ENCODE measurements at places on chromosomes 1 and 21.

GRCh38 chr1:84583648-84584047 lies 9.4 kb upstream of the CTBS start:
- DNase-seq, result no peak

- DNase-seq, result no peak
These were observed 2249.1 kb downstream of the NCAM2 start for GRCh38 chr21:23247334-23247733.

DNA sequence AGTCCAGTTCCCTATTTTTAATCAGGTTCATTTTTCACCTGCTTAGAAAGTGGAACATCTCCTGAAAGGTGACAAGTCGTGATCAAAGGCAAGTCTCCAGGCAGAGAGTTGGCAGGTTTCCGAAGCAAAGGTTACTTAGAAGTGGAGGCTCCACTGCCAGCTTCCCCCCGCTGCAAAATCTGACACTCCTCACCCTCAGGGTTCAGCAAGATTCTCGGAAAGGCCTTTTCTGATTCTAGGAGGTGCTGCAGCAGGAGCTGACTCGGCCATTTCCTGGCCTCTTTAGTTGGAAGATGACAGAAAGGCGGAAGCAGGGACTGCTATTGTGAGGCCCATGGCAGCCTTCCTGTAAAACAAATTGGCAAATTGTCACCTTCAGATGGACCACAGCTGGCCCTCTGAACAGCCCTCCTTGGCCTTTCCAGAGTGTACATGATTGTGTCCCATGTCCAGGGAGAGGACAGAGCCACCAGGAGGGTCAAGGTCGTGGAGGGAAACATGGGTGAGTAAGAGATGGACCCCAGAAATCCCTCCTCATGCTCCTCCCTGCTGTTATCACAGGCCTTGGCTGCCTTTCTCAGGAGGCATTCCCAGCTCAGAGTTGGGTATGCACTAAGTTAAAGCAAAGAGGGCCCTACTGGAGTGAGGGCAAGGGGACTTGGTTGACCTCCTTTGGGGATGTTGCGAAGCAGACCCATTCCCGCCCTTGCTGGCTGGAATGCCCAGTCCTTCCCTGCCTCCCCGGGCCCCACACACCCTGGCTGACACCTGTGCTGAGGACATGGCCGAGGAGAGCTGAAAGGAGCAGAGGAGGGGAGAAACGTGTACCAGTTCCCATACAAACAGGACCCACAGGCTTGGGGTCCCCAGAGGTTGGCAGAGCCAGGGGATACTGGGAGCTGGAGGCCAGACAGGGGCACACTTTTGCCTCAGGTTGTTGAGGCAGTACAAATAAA lies 115.5 kb upstream of the IRF2BP2 start:
- no peak for DNase-seq

- DNase-seq, result no peak
These were observed 641.5 kb downstream of the PLPP3 start for GRCh38 chr1:55937840-55938375.

- DNase-seq, result no peak
These were observed 34.8 kb upstream of the QSOX1 start for GRCh38 chr1:180119837-180120236.

- no peak for DNase-seq
These were observed 3.3 kb downstream of the PLEKHM2 start for GRCh38 chr1:15687446-15687845.

- no peak for DNase-seq
These were observed 286.1 kb downstream of the DPYD start for GRCh38 chr1:97634758-97635157.

- no peak for DNase-seq
These were observed 133.5 kb upstream of the SOD1 start for GRCh38 chr21:31526040-31526439.

- DNase-seq, result no peak
These were observed 151.1 kb downstream of the ZNF281 start for GRCh38 chr1:200258447-200259375.

DNA sequence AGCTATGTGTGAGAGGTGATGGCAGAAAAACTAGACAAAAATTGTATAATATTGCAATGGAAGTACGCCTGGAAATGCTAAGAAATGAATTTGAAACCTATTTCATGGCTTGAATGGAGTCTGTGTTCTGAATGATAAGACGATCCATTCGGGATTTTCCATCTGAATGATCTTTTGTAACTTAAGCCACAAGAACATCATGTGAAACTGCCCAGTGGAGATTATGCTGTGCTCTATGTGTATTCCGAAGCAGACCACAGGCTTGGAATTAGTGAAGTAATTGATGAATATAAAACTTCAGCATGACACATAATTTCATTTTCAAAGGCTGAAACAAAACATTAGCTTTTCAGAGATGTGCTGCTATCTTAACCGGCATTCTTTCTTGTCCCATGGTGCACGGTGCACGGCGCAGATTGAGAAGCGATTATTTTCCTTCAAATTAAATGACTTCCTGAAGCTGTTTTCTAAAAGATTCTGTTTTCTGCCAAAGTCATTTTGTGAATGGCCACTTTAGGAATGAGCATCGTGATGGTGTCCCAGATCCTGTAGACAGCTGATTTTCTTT lies 652.9 kb downstream of the PLA2G4A start:
- DNase-seq, result no peak

DNA sequence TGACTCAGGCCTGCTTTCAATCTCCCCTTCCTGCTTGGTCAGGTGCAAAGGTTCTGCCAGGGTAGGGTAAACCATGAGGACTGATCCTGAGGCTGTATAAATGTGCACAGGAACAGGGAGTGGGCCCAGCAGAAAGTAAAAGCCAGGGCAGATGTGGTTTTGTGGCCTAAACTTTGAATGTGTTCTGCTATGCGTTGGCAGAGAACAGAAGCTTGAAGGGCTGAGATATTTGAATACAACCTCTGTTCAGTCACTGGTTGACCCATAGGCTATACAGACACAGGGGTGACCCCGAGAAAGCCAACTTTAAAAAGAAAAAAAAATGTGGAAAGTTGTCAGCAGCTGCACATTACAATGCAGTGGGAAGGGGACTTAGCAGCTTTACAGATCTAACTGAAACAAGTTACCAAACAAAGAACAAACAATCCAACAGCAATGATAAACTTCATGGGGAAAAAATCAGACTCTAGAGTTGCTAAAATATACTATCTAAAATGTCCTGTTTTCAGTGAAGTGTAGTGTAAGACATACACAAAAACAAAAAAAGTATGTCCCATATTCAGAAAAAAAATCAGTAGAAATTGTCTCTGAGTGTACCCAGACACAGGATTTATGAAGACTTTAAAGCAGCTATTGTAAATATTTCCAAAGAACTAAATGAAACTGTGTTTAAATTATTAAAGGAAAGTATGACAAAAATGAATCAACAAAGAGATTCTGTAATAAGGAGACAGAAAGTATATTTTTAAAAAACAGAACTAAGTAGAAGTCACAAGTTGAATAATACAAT lies 216.1 kb downstream of the RPS6KC1 start:
- no peak for DNase-seq

GRCh38 chr1:6939363-6939762 lies 154.1 kb downstream of the CAMTA1 start:
- no peak for DNase-seq

DNA sequence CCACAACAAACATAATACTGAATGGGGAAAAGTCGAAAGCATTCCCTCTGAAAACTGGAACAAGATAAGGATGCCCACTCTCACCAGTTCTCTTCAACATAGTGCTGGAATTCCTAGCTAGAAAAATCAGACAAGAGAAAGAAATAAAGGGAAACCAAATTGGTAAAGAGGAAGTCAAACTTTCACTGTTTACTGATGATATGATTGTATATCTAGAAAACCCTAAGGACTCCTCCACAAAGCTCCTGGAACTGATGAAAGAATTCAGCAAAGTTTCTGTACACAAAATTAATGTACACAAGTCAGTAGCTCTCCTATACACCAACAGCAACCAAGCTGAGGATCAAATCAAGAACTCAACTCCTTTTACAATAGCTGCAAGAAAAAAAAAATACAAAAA lies 6.9 kb upstream of the F13B start:
- DNase-seq, result no peak

- DNase-seq, result no peak
These were observed 198.4 kb upstream of the PTGFR start for GRCh38 chr1:78292361-78292760.

- DNase-seq, result no peak
These were observed 25.6 kb downstream of the MATN1 start for GRCh38 chr1:30697571-30698376.

DNA sequence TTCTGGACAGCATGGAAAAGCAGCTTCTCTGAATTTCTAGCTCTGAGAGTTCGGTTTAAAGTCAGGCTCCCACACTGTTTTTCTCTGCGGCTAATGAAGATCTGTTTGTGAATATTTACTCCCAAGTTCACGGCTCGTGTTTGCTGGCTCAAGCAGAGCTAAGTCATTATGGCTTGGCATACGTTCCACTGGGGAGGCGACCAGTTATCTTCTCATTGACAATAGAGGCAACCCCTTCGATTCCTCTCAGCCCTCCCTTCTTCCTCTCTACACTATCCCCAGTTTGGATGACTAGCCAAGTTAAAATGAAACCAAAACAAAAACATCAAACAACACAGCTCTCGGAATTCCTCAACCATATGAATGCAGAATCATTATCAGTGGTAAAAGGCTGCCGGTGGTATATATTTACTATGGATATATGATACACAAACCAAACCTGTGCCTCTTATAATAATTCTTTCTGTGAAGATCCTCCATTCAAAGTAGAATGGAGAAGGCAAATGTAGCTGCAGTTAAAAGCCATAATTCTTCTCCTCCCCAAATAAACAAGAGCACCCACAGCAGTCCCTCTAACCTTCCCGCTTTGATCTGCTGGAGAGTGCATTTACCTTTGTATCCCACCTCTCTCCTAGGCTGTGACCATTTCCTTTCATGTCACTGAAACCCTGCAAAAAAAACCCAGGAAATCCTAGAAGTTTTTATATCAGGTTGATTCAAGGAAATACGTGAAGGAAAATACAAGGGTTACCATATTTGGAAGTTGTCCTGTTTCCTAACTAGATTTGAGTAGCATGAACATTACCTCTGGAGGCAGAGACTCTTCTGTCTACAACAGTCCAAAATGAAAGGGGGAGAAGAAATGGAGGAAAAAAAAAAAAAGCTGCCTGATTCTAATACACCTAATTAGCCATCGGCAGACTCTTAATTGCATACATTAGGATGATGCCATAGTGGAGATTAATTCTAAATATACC lies 108.3 kb upstream of the USH2A start:
- DNase-seq, result no peak

Data from stimulated activated CD8-positive, alpha-beta memory T cell treated with anti-CD3 and anti-CD28 coated beads, Interleukin-12 subunit alpha, Interleukin-12 subunit beta, amount 100 ng/mL, for 4 hours (primary cell).